ENCODE measurements at places on chromosomes 1 and 21.
A peak's percentile ranks its signal among the peaks of the same experiment; 100 is the strongest.

DNA sequence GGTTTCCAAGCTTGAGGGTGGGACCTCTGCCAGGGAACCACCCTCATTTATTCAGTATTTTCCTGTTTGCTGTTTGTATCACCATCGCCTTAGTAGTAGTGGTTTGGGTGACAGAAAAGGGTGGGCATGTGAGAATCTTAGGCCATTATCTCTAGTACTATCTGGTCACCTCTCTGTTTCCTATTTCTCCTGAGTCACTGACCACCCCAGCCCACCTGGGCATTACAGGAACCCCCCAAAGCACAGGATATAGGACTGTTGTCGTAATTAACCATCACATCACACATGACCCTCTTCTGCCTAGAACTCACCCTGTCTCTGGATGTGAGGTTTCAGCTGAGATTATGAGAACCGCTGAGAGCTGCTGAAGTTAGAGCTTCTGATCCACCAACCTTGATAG, 60.4 kb downstream of the IL23R start:
- DNase-seq: no peak

GRCh38 chr1:101592845-101593244, 356.0 kb downstream of the S1PR1 start:
- DNase-seq: no peak

DNA sequence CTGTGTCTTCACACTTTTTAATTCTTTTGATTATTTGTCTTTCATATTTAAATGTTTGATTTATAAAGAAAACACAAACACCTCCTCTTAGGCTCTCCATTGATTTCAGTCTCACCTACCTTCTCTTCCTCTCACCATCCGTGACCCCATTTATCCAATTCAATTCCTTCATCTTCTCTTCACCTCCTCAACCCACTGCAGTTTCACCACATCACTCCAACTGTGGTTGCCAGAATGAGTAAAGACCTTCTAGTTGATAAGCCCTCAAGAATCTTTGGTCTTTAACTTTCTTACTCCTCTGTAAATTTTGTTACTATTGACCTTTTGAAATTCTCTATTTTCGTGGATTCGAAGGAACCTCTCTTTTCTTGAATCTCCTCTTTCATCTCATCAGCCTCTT, 260.7 kb downstream of the CHRM3 start:
- no peak for DNase-seq

DNA sequence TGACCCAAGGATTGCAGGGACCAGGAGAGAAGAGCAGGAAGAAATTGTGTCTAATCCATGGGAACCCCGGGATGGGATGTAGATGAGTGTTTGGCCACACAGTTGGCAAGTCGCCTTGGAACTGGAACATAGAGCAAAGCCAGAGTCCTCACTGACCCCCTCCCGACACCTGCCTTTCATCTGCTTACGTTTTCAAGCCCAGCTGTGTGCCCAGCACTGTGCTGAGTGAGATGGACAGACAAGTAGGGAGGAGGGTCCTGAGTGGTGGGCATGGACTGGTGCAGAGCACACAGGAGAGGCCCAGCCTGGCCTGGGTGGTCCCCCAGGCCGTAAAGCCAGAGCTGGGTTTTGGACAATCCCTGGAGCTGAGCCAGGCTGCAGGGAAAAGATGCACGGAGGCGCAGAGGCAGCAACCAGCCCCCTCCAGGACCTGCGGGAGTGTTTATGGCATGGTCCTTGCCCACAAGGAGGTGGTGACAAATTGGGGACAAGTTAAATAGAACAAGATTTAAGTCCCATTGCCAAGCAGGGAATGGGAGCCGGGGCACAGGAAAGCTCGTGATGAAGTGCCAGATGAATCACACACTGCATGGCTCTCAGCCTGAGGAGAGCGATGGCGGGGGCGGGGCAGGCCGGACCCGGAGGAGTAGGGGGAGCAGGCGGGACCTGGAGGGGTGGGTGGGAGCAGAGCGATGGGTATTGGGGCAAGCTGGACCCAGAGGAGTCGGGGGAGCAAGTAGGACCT, 157.8 kb upstream of the VAMP3 start:
- DNase-seq: no peak

GRCh38 chr1:198416296-198416695, 124.2 kb downstream of the ATP6V1G3 start:
- no peak for DNase-seq

DNA sequence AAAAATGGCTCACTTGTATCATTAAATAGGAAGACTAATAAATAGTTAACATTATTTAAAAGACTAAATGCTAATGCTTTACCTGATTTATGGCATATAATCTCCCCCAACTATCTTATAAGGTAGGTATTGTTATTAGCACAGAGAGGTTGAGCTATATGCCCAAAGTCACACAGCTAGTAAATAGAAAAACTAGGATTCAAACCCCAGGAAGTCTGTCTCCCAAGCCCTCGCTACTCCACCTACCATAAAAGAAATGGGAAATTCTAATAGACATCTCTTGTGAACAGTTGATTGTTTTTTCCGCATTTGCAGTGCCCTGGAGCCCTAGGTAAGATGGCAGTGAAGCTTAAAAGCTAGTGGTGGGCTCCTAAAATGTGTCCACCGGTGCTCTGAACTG, 65.2 kb upstream of the SOD1 start:
- no peak for DNase-seq

DNA sequence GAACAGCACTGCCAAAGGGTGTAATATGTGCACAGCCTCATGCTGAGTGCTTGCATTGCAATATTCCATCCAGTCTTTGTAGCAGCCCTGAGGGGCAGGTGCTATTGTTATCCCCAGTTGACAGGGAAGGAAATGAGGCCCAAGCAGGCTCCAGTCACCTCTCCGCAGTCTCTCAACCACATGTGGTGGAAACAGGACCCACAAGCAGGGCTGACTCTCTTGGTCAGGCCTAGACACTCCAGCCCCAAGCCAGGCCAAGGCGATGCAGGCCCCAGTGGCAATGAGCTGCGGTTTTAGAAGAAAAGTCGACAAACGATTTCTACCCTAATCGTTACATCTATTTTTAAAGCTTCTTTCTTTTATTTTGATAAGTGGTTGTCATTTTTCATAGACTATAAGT, 52.6 kb upstream of the GADD45A start:
- DNase-seq: no peak

- DNase-seq: no peak
These were observed 147.6 kb upstream of the DEPDC1 start for GRCh38 chr1:68644504-68644903.

GRCh38 chr1:188433425-188433824, 1604.7 kb downstream of the PLA2G4A start:
- DNase-seq: no peak

- no peak for DNase-seq
These were observed 39.1 kb upstream of the WASF2 start for GRCh38 chr1:27528818-27529703.

DNA sequence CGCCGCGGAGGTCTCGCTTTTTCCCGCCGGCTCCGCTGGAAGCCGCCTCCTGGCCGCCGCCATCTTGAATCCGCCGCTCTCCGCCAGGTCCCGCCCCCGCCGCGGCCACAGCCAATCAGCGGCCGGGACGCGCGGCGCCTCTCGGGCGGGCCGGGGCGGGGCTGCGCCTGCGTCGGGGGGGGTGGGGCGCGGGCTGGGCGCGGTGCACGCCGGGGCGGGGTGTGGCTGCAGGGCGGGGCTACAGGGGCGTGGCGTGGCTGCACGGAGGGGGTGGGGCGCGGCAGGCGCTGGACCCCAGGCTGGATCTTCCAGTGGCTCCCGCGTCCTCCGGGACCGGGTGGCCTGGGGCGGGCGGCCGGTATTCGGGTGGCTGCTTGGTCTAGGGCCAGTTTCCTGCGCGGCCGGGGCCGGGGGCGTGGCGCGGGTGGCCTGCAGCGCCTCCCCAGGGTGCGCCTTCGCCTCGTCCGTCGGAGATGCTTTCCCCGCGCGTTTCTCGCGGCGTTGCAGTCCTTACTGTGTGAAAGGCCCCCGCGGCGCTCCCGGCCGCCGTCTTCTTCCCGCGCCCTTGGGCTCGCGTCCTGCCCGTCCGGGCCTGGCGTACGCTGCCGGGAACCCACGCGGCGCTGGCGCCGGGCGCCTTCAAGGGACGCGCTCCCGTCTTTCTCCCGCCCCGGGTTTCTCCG, 575 bp downstream of the PCNT start:
- DNase-seq: peak; percentile 92

- peak; percentile 57 for DNase-seq
These were observed 11.8 kb downstream of the ZBTB17 start for GRCh38 chr1:15963968-15964648.

DNA sequence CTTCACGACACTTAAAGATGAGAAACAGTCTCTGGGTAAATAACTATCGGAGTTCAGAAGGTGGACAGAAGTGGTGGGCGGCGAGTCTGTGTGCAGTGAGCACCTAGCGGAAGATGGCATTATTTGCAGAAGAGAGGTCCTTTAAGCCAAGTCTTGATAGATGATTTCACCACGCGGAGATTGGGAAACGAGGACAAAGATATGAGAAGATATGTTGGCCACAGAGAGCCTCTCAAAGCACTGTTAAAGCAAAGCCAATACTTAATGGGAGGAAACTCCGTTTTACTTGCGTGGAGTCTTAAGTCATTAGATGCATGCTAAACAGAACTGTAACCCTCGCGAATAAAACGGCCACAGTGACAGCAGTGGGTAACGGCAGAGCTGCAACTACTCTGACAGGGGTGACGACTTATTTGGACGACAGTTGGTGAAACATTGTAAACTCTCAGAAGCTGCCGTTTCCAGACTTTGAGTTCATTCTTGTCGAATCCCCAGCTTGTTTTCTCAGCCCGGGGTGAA, 577 bp upstream of the CEP350 start:
- no peak for DNase-seq
